ENCODE measurements at places on chromosomes 6 and 20. TPM values are rescaled to one million over a fixed set of nuclear protein-coding genes. Genes with fewer than 3 reads are reported as not detected.

The DCDC2 gene
- total RNA-seq: not detected

The MAD2L1BP gene
- 37.6 TPM for total RNA-seq

The BCAS4 gene
- 12.5 TPM for total RNA-seq

The MYBL2 gene
- total RNA-seq: 9.4 TPM

The PHACTR3 gene
- not detected for total RNA-seq

The NOX3 gene
- total RNA-seq: not detected

The CALHM5 gene
- 8.9 TPM for total RNA-seq

The MUC21 gene
- total RNA-seq: not detected

The TFAP2D gene
- total RNA-seq: not detected

The OPRL1 gene
- not detected for total RNA-seq

The IP6K3 gene
- total RNA-seq: not detected

The IL17A gene
- total RNA-seq: not detected

The GGTLC1 gene
- total RNA-seq: not detected

The VTA1 gene
- 41.2 TPM for total RNA-seq

The ADAM33 gene
- 11.2 TPM for total RNA-seq

The SCRT2 gene
- not detected for total RNA-seq

The C6orf15 gene
- not detected for total RNA-seq

The NRSN1 gene
- not detected for total RNA-seq

The EYS gene
- total RNA-seq: not detected

The ECT2L gene
- under 0.01 TPM for total RNA-seq

The FAM83B gene
- not detected for total RNA-seq

The HRH3 gene
- not detected for total RNA-seq

The RBCK1 gene
- total RNA-seq: 111 TPM

The PNLDC1 gene
- not detected for total RNA-seq

The DEFB124 gene
- not detected for total RNA-seq

The SPATS1 gene
- total RNA-seq: not detected

The EPHA7 gene
- 0.65 TPM for total RNA-seq

The C20orf144 gene
- total RNA-seq: not detected

The LTB gene
- total RNA-seq: not detected

The OR2H2 gene
- total RNA-seq: not detected

The PPP1R14C gene
- total RNA-seq: 7.8 TPM

The RSPH4A gene
- total RNA-seq: 0.32 TPM

The SEC23B gene
- total RNA-seq: 30.1 TPM

The NFATC2 gene
- 0.36 TPM for total RNA-seq

The PRR3 gene
- total RNA-seq: 4.7 TPM

The BMP7 gene
- total RNA-seq: not detected

The LY6G6D gene
- total RNA-seq: not detected

The HLA-DRB1 gene
- not detected for total RNA-seq

The APCDD1L gene
- total RNA-seq: 7.9 TPM

The OR12D2 gene
- not detected for total RNA-seq

The MYH7B gene
- total RNA-seq: not detected

The MUCL3 gene
- not detected for total RNA-seq

The NDUFAF5 gene
- total RNA-seq: 4.5 TPM

The CPXM1 gene
- total RNA-seq: 0.97 TPM

The PACRG gene
- 0.16 TPM for total RNA-seq

The AKAP12 gene
- total RNA-seq: 89.6 TPM

The HLA-DRB5 gene
- total RNA-seq: not detected

The PLCG1 gene
- total RNA-seq: 71.6 TPM

The ELOVL4 gene
- 4.5 TPM for total RNA-seq

The GLP1R gene
- not detected for total RNA-seq

The KIAA1755 gene
- 0.32 TPM for total RNA-seq

The GHRH gene
- total RNA-seq: not detected

The SYCP2L gene
- not detected for total RNA-seq

The POU5F1 gene
- total RNA-seq: not detected

The ANGPT4 gene
- total RNA-seq: not detected

The CCN6 gene
- 0.16 TPM for total RNA-seq

The TRIM15 gene
- total RNA-seq: not detected

The FOXO3 gene
- total RNA-seq: 39.4 TPM
